Immature natural killer cell (primary cell): ENCODE measurements at places on chromosomes 2 and 18. TPM values are rescaled to one million over a fixed set of nuclear protein-coding genes. Genes with fewer than 3 reads are reported as not detected.

Gene COX5B
- polyA plus RNA-seq, result 326 TPM

Gene NTSR2
- not detected for polyA plus RNA-seq

Gene GPBAR1
- 2.9 TPM for polyA plus RNA-seq

Gene CD8B
- 5.5 TPM for polyA plus RNA-seq

Gene SERTAD2
- 6.1 TPM for polyA plus RNA-seq

Gene IL36G
- polyA plus RNA-seq, result not detected

Gene CABYR
- polyA plus RNA-seq, result not detected

Gene LONRF2
- polyA plus RNA-seq, result not detected

DNA sequence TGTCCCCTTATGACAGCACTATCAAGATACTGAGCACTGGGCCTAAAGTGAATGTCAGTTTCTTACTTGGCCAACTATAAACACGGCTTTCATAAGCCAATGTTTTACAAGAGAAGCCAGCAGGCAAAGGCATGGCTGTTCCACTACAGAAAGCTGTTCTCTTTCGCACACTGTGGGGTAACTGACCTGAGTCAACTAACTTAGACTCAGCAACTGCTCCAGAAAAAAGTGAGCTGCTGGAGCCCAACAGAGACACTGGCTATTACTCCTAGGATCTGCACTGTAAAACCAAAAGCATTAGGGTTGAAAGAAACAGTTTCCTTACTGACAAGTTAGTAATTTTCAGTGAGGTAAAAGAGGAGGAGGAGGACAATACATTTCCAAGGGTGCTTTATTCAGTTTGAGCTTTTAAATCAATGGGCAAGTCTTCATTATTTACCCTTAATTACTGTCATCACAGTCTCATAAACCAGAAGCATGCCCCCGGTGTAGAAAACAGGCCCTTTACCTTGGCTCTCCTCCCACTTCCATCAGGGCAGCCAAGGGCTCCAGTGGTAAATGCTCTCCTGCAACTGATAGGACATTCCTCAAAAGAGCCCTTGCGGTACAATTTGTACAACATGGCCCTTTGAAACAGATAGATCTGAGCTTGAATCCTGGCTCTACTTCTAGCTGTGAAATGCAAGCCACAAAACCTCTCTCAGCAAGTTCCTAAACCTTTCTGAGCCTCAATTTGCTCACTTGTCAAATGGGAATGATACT is 275.7 kb downstream of the PDE11A start:
- peaks cover 2% of the 10 kb centered on the region for H3K27me3 ChIP-seq
- H3K36me3 ChIP-seq, result no peaks in the 10 kb centered on the region

DNA sequence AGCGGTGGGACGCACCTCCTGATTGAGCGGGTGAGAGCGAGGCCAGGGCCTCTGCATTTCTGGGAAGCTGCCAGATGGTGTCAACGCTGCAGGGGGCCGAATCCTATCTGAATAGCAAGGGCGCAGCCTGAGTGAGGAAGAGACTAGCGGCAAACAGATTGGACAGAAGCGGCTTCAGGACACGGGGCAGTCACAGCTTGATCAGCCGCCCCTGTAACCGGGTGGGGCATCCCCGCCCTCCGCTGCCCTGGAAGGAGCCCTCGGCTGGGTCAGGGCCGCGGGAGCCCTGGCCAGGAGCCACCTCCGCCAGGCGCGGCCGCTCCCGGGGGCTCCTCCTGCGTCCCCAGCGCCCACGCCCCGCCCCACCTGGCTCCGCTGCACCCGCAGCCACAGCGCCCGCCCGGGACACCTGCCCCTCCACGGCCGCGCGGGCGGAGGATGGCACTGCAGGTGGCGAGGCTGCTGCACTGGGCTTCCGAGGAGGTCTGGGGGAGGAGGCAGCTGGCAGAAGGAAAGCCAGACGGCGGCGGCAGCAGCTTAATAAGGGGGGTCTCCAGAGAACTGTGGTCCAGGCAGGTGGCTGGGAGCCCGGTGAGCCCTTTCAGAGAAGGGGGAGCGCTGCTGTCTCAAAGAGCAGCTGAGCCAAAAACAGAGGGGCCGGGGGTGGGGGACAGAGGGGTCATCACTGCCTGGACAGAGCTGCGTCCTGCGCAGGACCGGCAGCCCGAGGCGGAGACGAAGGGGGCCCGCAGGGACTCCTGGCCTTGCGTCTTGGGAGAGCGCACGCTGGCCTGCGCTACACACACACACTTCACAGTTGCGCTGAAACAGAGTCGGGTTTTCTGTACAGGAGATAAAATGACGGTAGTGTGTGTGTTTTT is 18.8 kb upstream of the SOX11 start:
- no peaks in the 10 kb centered on the region for H3K36me3 ChIP-seq
- H3K27ac ChIP-seq, result no peak overlapping the region
- H3K4me1 ChIP-seq, result no peaks in the 10 kb centered on the region
- no peak for DNase-seq
- peaks cover 6% of the 10 kb centered on the region for H3K27me3 ChIP-seq

- no peaks in the 10 kb centered on the region for H3K36me3 ChIP-seq
- DNase-seq, result no peak
- H3K27me3 ChIP-seq, result peaks cover 4% of the 10 kb centered on the region
Observed at GRCh38 chr2:157891643-157892041, 15.5 kb upstream of the ACVR1 start.

GRCh38 chr2:185921048-185921756 is 182.6 kb downstream of the FSIP2 start:
- H3K4me1 ChIP-seq, result no peaks in the 10 kb centered on the region
- H3K27ac ChIP-seq, result no peak overlapping the region
- DNase-seq, result no peak
- H3K36me3 ChIP-seq, result no peaks in the 10 kb centered on the region

DNA sequence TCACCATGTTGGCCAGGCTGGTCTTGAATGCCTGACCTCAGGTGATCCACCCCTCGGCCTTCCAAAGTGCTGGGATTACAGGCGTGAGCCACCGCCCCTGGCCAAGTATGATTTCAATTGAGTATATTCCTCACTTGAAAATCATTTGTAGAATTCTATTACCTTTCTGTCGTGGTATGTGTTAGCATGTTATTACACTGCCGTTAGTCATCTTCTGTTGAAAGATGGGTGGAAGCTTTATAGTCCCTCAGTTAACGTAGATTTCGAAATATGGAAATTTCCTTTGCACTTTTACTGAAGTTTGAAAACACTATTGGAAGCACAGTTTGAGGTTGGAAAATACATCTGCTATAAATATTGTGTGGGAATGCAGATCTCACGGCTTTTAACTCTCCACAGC is 14.7 kb downstream of the NIFK start:
- peaks cover 3% of the 10 kb centered on the region for H3K4me1 ChIP-seq
- DNase-seq, result no peak
- peaks cover 1% of the 10 kb centered on the region for H3K36me3 ChIP-seq
- H3K4me3 ChIP-seq, result no peak overlapping the region

- no peak for DNase-seq
- H3K27me3 ChIP-seq, result peaks cover 24% of the 10 kb centered on the region
- no peak overlapping the region for H3K4me3 ChIP-seq
- H3K27ac ChIP-seq, result no peak overlapping the region
Observed at GRCh38 chr2:25176541-25177181, 8.3 kb upstream of the POMC start.

- peaks cover 9% of the 10 kb centered on the region for H3K27me3 ChIP-seq
- no peak for DNase-seq
- no peak overlapping the region for H3K4me3 ChIP-seq
- no peaks in the 10 kb centered on the region for H3K4me1 ChIP-seq
Observed at GRCh38 chr18:50849419-50849821, 29.5 kb upstream of the ME2 start.

- H3K27ac ChIP-seq, result no peak overlapping the region
- DNase-seq, result no peak
- H3K36me3 ChIP-seq, result peaks cover 4% of the 10 kb centered on the region
- H3K4me1 ChIP-seq, result peaks cover 12% of the 10 kb centered on the region
- H3K4me3 ChIP-seq, result no peak overlapping the region
Observed at GRCh38 chr2:11254100-11254536, 90.3 kb downstream of the ROCK2 start.

GRCh38 chr2:213213186-213213585 is 61.8 kb upstream of the IKZF2 start:
- no peak overlapping the region for H3K4me3 ChIP-seq
- no peak overlapping the region for H3K27ac ChIP-seq
- no peaks in the 10 kb centered on the region for H3K4me1 ChIP-seq
- H3K36me3 ChIP-seq, result no peaks in the 10 kb centered on the region
- DNase-seq, result no peak

DNA sequence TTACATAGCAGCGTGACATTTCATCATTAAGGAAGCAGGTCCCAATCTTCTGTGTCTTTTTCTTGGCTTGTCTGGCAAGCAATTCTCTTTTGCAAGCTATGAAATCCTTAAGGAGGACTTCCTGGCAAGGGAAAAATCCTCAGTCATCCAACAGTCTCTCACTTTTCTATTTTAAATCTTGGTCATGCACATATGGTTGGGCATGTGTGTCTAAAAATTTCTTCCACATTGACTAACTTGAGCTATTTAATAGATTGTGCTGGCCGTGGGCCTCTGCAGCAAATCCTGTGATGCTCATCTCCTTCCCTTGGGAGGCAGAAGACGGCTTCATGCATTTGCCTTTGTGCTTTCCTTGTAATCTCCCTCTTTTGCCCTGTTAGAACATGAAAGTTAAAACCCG is 634.3 kb upstream of the FANCL start:
- no peak for DNase-seq
- no peaks in the 10 kb centered on the region for H3K27me3 ChIP-seq
- no peak overlapping the region for H3K4me3 ChIP-seq
- no peak overlapping the region for H3K27ac ChIP-seq
- no peaks in the 10 kb centered on the region for H3K4me1 ChIP-seq
- no peaks in the 10 kb centered on the region for H3K36me3 ChIP-seq

GRCh38 chr2:202831242-202832220 is 40.0 kb downstream of the ICA1L start:
- no peaks in the 10 kb centered on the region for H3K36me3 ChIP-seq
- peak; percentile 66 for DNase-seq
- no peak overlapping the region for H3K4me3 ChIP-seq
- peaks cover 1% of the 10 kb centered on the region for H3K27me3 ChIP-seq

DNA sequence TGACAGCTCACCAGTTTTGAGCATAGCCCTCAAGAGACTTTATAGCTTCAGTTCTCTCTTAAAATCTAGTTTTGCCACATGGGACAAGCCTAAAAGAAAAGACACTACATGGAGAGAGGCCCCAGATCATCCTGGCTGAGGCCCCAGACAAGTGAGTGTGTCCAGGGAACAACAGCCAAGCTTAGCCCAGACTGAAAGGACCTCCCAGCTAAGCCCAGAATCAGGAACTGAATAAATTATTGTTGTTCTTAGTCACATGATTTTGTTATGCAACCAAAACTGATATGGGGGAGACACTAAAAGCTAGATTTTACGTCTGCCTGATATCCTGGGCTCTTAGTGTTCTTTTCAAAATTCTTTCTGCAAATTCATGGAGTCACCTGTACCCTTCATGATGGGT is 29.3 kb upstream of the LBH start:
- H3K4me3 ChIP-seq, result no peak overlapping the region
- H3K27ac ChIP-seq, result no peak overlapping the region
- H3K27me3 ChIP-seq, result no peaks in the 10 kb centered on the region
- no peak for DNase-seq

DNA sequence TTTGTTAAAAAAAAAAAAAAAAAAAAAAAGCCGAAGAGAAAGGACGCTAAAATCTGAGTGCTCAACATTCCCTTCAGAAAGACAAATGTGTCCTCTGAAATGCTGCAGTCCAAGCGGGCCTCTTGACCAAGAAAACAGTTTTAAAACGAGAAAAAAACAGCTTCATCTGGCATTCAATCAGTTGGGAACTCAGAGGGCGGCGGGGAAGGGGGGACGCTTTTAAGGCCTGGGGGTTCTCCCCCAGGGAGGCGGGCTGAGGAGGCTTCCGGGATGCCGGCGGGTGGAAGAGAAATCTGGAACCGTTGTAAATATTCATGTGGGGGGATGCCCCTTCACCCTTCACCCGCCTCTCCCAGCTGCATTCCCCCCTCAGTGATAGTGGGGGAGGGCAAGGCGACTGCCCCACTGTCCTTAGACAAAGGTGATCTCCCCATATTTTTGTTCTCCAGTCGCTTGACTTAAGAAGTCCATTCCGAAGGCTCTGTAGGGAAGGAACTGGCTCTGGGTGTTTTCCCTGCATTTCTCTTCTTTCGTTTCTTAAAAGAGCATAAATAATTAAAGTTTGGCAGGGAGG is 3.3 kb upstream of the HOXD11 start:
- H3K4me1 ChIP-seq, result peaks cover 11% of the 10 kb centered on the region
- H3K27me3 ChIP-seq, result peaks cover 65% of the 10 kb centered on the region
- peaks cover 6% of the 10 kb centered on the region for H3K36me3 ChIP-seq

DNA sequence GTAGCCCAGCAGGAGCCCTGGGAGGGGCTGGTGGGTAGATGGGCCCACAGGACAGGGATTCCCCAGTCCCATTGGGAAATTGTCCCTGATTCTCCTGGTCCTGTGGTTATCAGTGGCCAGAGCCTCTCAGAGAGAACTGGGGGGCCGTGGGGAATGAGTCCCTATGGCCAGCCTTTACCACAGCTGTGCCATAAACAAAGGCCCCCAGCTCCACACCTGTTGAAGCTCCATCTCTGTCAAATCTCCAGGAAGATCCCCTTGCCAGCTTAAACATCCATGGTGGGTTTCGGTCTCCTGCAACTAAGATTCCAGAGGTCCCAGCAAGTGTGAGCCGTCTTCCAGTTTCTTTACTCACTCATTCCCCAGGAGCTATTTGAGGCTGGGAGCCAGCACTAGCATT is 897.1 kb downstream of the LRRTM4 start:
- H3K27me3 ChIP-seq, result no peaks in the 10 kb centered on the region
- no peak overlapping the region for H3K27ac ChIP-seq

DNA sequence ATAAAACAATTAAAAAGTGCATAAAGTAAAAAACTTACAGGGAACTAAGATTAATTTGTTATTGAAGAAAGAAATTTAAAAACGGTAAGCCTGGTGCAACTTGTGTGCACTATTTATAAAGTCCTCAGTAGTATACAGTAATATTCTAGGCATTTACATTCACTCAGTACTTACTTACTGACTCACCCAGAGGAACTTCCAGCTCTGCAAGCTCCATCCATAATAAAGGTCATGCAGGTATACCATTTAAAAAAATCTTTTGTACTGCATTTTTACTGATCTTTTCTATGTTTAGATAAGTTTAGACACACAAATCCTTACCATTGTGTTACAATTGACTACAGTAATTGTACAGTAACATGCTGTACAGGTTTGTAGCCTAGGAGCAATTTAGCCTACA is 51.5 kb upstream of the NXPH2 start:
- H3K4me3 ChIP-seq, result no peak overlapping the region
- no peaks in the 10 kb centered on the region for H3K36me3 ChIP-seq
- no peaks in the 10 kb centered on the region for H3K4me1 ChIP-seq
- H3K27ac ChIP-seq, result no peak overlapping the region
- no peak for DNase-seq
- peaks cover 2% of the 10 kb centered on the region for H3K27me3 ChIP-seq

GRCh38 chr2:230717600-230717999 is 5.0 kb downstream of the CAB39 start:
- H3K36me3 ChIP-seq, result no peaks in the 10 kb centered on the region
- peaks cover 2% of the 10 kb centered on the region for H3K27me3 ChIP-seq
- DNase-seq, result no peak
- H3K4me1 ChIP-seq, result peaks cover 73% of the 10 kb centered on the region
- peak overlapping the region; percentile 47 for H3K27ac ChIP-seq
